ENCODE measurements at places on chromosomes 3 and 15. TPM values are rescaled to one million over a fixed set of nuclear protein-coding genes. Genes with fewer than 3 reads are reported as not detected.

GRIP2 gene
- polyA plus RNA-seq: 9.9 TPM

TEX55 gene
- not detected for polyA plus RNA-seq

DPP8 gene
- polyA plus RNA-seq: 9.1 TPM

CPNE9 gene
- 0.07 TPM for polyA plus RNA-seq

CPN2 gene
- polyA plus RNA-seq: 0.07 TPM

PIAS1 gene
- 8.7 TPM for polyA plus RNA-seq

FBXO40 gene
- polyA plus RNA-seq: 72.1 TPM

CFAP100 gene
- polyA plus RNA-seq: not detected

EIF3J gene
- 40.8 TPM for polyA plus RNA-seq

ANKRD63 gene
- polyA plus RNA-seq: 0.68 TPM

SATB1 gene
- 21.5 TPM for polyA plus RNA-seq

FBXW12 gene
- polyA plus RNA-seq: not detected

SCG5 gene
- polyA plus RNA-seq: 0.48 TPM

TRIM71 gene
- not detected for polyA plus RNA-seq

CNTN6 gene
- polyA plus RNA-seq: 0.02 TPM

DPPA2 gene
- polyA plus RNA-seq: not detected

PLXNB1 gene
- polyA plus RNA-seq: 52.7 TPM

MYL3 gene
- 1,012 TPM for polyA plus RNA-seq

CTXN2 gene
- polyA plus RNA-seq: not detected
